AG09309 (cell line): ENCODE measurements at places on chromosomes 2 and 18.

GRCh38 chr2:109594246-109594885 lies 19.4 kb downstream of the SEPTIN10 start:
- DNase-seq, result no peak

- DNase-seq, result no peak
Measured at GRCh38 chr18:48404716-48405507, 4.3 kb downstream of the ZBTB7C start.

- no peak for DNase-seq
Measured at GRCh38 chr2:224970311-224970710, 72.0 kb downstream of the DOCK10 start.

DNA sequence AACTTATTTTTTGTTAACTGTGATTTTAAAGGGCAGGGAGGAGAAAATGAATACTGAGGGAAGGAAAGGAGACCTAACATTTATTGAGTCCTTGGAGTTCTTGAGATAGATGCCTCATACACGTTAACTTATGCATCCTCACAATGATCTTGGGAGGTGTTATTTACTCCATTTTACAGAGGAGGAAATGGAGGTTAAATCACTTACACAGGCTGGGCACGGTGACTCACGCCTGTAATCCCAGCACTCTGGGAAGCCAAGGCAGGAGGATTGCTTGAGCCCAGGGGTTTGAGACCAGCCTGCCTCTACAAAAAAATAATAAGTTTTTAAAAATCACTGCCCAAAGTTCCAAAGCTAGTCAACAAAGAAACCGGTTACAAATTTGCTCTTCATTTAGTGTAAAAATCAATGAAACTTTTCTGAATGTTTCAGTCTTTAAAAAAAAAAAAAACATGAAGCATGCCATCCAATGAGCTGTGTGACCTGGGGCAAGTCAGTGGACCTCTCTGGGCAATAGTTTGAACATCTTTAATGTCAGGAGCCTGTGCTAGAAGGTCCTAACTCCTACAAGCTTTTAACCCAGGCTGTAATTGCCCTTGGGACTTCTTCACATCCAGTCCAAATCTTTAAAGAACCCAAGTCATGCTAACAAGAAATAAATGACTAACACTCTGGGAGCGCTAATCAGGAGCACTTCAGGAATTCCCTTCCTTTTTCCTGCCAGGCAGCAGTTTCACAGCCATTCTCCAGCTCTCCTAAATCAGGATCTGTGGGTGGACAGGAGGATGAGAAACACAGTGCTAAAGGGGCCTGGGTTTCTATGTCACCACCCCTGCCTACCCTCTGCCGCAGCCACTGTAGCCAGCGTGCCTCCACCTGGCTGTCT lies 176.4 kb downstream of the TMEM247 start:
- DNase-seq, result no peak

- DNase-seq, result no peak
Measured at GRCh38 chr2:60079562-60079961, 473.9 kb downstream of the BCL11A start.

DNA sequence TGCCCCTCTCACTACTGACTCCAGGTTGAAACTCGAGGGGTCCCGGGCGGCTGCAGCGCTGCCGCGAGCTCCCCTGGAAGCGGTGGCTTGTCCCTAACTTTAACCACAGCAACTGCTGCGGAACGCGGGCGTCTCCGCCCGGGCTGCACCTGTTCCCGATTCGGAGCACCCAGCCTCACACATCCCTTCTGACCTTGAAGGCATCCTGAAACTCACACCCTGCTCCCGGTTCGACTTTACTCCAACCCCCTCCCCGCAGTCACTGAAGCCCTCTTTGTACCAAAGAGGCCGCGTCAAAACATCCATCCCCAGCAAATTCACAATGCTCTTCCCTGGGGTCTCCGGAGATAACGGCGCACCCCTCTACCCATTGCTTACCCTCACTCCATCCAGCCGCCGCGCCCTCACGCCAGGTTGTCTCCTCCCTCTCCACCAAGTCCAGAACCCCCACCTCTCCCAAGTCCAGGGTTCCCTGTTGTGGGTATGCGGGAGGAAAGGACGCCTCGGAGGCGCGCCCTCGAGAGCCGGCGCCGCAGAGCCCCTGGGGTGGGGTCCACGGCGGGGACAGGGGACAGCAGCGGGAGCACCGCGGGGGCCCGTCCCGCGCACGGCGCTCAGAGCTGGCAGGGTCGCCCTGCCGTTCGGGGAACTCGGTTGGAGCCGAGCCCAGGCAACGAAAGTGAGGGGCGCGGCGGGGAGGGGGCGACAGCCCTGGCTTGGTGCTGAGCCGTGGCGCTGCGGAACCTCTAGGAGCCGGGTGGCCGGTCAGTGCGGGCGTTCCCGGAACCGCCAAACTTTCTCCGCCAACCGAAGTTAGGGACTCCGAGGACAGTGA lies 934 bp downstream of the MYO5B start:
- DNase-seq, result no peak

DNA sequence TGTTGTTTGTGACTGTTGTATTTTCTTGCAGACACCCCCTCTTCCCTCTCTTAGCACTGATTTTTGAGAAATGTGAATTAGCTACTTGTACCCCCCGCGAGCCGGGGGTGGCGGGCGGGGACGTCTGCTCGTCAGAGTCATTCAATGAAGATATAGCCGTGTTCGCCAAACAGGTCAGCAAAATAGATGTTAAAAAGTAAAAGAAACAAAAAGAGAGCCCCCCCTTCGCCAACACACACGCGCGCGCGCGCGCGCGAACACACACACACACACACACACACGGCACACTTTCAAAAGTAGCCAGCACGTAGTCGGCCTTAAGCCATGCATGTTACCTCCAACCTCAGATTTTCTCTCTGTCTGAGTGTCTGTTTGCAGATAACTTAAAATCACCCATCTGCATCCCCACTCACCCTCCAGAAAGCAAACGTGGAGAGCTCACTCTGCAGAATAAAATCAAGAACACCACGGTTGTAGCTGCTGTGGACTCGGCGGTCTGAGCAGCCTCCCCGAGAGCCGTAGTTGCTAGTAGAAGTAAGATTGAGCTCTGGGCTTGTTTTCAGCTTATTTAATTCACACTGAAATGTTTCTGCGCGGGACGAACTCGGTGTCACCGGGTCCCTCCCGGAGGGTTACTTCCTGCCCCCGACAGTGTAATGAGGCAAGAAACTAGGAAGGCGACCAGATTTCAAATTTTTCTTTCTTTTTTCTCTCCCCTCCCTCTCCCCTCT lies 5.1 kb downstream of the MEIS1 start:
- DNase-seq, result no peak

DNA sequence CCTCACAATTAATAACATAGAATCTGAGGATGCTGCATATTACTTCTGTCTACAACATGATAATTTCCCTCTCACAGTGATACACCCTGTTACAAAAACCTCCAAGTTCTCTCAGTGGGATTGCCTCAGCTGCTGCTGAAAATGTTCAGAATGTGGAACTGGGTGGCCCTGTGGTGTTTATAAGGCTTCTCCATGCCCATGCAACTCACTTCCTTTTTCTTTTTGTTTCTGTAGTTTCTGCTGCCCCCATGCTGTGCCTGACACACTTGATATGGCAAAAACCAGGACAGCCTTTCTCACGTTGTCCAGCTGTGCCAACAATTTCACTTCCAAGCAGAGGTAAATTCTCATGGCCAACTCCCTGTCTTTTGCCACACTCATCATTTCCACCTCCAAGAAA lies 206.2 kb downstream of the RPIA start:
- no peak for DNase-seq

DNA sequence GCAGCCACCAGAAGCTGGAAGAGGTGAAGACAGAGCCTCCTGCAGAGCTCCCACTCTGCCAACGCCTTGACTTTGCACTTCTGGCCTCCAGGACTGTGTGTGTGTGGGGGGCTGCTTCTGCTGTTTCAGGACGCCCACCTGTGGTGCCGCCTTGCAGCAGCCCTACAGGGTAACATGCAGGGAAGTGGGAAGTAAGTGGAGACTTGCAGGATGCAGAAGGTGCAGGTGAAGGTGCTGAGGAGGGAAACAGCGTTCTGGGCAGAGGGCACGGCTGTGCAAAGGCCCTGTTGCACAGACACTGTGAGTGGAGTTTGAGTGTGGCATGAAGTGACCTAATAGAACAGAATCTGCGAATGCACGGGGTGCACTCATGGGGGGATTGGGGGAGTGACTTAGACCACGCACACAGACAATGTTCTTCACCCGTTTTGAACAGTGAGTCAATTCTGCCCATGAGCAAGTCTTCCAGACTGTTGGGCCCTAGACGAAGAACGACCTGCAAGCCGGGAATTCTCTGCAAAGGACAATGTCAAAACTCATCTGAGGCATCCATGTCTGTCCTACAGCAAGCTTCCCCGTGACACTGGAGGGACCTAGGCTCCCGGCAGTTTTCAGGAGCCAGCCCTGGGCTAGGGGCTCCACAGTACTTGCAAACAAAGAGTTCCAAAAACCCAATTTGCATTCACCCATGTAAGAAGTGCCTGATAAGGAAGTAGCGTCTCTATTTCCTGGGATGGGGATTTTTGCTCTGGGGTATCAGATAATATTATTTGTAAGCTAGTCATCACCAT lies 19.0 kb downstream of the MBP start:
- DNase-seq, result no peak

DNA sequence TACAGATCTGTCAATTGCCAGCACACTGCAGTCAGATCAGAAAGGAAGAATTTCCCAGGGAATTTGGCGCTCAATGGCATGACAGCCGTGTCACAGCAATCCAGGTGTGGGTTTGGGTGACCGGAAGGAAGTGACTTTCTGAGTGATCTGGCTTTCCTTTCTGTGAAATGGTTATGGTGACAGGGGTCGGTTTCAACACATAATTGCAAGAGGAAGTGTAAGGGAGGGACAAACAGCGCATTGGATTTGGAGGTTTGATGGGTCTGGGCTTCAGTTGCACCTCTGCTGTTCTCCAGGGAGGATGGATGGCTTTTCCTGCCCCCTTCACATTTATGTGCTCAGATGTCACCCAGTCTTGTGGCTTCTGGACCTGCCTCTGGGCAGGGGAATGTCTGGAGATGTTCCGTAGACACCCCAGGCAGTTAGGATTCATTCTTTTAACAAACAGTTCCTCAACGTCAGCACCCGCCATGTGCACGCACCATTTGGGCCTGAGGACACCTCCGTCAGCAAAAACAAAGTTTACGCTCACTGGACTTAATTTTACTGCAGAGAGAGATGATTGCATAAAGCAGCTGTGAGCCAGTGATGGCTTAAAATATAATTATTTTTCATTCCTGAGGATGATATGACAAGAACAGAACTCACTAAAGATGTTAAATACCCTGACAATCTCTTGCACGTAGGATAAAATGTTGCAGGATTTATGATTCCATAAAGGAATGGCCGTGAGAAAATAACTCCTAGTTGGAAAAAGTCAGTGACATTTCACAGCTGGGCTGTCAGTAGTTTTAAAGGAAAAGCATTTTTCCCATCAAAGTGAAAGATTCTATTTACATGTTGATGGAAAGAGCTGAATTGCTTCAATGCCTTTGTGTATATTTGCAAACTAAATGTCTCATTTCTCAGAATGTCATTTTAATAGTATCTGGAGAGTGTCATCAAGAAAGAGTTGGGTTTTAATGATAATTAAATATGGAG lies 36.9 kb downstream of the MBP start:
- DNase-seq, result no peak

DNA sequence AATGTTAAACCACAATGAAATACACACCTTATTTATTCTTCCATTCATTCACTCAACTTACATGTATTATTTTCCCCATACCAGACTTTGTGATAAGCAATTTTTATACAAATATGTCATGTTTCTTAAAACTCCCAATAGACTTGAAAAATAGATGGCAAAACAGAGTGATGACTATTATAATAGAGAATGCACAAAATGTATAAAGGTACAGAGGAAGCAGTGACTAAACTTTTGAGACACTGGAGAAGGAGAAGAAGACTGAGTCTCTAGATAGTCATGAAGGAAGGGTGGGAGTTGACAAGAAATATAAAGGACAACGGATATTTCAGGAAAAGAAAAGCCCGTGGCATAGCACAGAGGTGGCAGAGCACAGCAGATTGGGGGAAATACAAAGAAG lies 198.1 kb upstream of the SLC39A10 start:
- DNase-seq, result no peak

- no peak for DNase-seq
Measured at GRCh38 chr2:9002313-9002636, 1.2 kb downstream of the MBOAT2 start.

DNA sequence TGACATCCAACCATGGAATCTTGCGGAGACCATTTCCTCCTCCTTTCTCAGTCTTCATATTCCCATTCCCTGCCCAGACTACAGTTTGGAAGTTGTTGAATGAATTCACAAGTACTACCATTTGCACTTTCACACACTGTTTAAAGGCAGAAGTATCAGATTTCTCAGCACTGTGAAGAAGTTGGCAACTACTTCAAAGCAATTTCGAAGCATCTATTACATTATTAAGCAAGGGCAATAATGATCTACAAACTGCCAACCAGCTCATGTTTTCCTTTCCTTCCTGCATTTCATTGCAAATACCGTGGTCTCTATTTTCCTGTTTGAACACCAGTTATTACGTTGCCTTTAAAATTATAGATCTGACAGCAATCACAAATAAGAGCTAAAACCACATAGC lies 105.5 kb downstream of the IRS1 start:
- DNase-seq, result no peak
